ENCODE measurements at places on chromosomes 6 and 20. TPM values are rescaled to one million over a fixed set of nuclear protein-coding genes. Genes with fewer than 3 reads are reported as not detected.

The NHLRC1 gene
- 2.3 TPM for total RNA-seq

The TSBP1 gene
- not detected for total RNA-seq

The TXLNB gene
- 0.22 TPM for total RNA-seq

The DYNLT2 gene
- total RNA-seq, result 1.4 TPM

The COX4I2 gene
- not detected for total RNA-seq

The RIPPLY2 gene
- total RNA-seq, result not detected

The RIPOR3 gene
- total RNA-seq, result not detected

The GABRR1 gene
- total RNA-seq, result not detected

The NMBR gene
- total RNA-seq, result not detected

The LY6G6D gene
- not detected for total RNA-seq

The DNMT3B gene
- 6.2 TPM for total RNA-seq

The BPIFB2 gene
- total RNA-seq, result not detected

The ECT2L gene
- total RNA-seq, result not detected

The RAD21L1 gene
- 0.07 TPM for total RNA-seq

The HUS1B gene
- 3.2 TPM for total RNA-seq

The PLN gene
- total RNA-seq, result not detected

The CPNE5 gene
- 9.3 TPM for total RNA-seq

The SIM1 gene
- under 0.01 TPM for total RNA-seq

The CLIC5 gene
- total RNA-seq, result under 0.01 TPM

The EYS gene
- total RNA-seq, result not detected

The BCKDHB gene
- total RNA-seq, result 19.5 TPM

The TDRD6 gene
- total RNA-seq, result under 0.01 TPM

The TREM1 gene
- not detected for total RNA-seq

The UBD gene
- 0.14 TPM for total RNA-seq

The ATXN1 gene
- 32.1 TPM for total RNA-seq

The GLP1R gene
- total RNA-seq, result not detected

The BANF2 gene
- not detected for total RNA-seq

The RNF39 gene
- total RNA-seq, result not detected

The CD83 gene
- 0.53 TPM for total RNA-seq

The BCAS1 gene
- total RNA-seq, result not detected

The AAR2 gene
- 25.1 TPM for total RNA-seq

The ZBTB24 gene
- 12.3 TPM for total RNA-seq

The SLC25A27 gene
- total RNA-seq, result 4.2 TPM

The MANEA gene
- total RNA-seq, result 35.2 TPM

The TP53RK gene
- 21.7 TPM for total RNA-seq

The RMND1 gene
- total RNA-seq, result 38.7 TPM

The FAM162B gene
- total RNA-seq, result 0.36 TPM

The SLA2 gene
- total RNA-seq, result not detected

The MDFI gene
- 24.6 TPM for total RNA-seq

The CCN6 gene
- total RNA-seq, result not detected

The CDH4 gene
- 5.7 TPM for total RNA-seq

The CENPW gene
- total RNA-seq, result 33.7 TPM

The MYL9 gene
- total RNA-seq, result 2.0 TPM

The RBL1 gene
- total RNA-seq, result 34.7 TPM

The DNAH8 gene
- total RNA-seq, result 0.07 TPM

The MROH8 gene
- total RNA-seq, result 1.5 TPM

All from thoracic aorta endothelial cell (primary cell).